ENCODE measurements at places on chromosomes 6 and 20. TPM values are rescaled to one million over a fixed set of nuclear protein-coding genes. Genes with fewer than 3 reads are reported as not detected.
A peak's percentile ranks its signal among the peaks of the same experiment; 100 is the strongest.

Gene SEMG2
- not detected for total RNA-seq

Gene SLC16A10
- total RNA-seq, result 13.5 TPM

Gene HLA-DQA1
- 8.6 TPM for total RNA-seq

GRCh38 chr6:73242001-73242400 is 16.7 kb upstream of the KHDC1L start:
- no peak for DNase-seq

DNA sequence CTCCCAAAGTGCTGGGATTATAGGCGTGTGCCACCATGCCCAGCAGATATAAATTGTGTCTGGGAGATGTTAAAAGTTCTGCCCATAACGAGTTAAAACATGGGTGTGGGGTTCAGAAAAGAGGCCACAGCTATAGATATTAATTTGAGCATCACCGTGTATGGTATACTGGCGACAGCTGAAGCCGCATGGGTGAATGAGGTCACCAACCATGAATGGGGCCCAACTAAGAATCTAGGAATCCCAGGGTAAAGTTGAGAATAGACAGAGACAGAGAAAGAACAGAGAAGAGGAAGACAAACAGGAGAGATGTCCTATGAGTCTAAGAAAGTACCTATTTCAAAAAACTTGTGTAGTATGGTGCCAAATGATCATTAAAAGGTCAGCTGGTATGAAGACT is 50.9 kb downstream of the ILRUN start:
- DNase-seq, result no peak

- no peak for DNase-seq
These were observed 52.6 kb downstream of the TRPC4AP start for GRCh38 chr20:35039846-35040489.

- peak; percentile 57 for DNase-seq
These were observed 40.5 kb downstream of the PIM1 start for GRCh38 chr6:37210313-37210968.

DNA sequence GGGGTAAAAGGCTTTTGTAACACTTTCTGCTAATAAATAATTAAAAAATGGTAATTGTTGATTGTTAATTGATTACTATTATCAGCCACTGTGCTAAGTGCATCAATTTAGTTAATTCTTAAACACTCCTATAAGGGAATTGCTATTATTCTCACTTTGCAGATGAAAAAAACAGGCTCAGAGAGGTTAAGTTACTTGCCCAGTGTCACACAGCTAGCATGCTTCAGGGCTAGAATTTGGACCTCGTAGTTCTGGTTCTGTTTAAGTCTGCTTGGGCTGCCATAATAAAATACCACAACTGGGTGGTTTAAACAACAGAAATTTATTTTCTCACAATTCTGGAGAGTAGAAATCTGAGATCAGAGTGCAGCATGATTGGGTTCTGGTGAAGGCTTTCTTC is 164.8 kb upstream of the TBX18 start:
- no peak for DNase-seq

Gene ADGB
- not detected for total RNA-seq

DNA sequence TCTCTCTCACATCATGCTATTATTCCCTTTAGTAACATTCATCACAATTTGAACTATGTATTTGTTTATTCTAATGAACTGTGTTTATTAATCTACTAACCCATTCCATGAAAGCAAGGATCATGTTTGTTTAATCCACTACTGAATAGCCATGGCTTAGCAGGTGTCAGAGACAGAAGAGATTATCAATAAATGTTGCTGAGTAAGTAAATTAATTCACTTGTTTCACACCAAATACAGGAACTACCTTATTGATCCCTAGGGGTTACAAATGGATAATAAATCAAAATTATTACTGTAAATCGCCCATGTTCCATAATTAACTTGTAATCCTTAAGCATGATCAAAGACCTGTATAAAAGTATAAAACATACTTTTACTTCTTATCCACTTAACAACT is 76.6 kb downstream of the PHIP start:
- no peak for DNase-seq

Gene BPIFA1
- not detected for total RNA-seq

- no peak for DNase-seq
These were observed 9.4 kb upstream of the AVP start for GRCh38 chr20:3093861-3094361.

Gene SLPI
- total RNA-seq, result 1.9 TPM

DNA sequence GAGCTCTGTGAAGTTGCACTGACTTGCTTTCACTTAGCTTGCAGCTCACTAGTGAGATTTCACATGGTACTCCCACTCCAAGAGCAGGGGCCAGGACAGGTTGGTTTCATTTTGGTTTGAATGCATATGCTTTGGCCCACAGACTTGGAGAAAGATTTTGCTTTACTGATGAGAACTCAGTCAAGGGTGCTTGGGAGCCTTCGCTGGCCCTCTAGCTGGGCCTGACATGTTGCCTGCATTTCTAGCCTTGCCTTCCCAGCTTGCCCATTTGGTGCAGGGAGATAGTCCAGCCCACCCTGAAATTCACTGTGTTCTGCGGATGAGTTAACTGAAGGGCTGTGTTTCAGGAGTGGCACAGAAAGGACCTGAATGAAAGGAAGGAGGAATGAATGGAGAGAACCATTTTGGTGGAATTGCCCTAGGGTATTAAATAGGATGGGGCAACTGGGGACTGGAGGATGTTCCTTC is 1.9 kb downstream of the SGK1 start:
- DNase-seq, result no peak

DNA sequence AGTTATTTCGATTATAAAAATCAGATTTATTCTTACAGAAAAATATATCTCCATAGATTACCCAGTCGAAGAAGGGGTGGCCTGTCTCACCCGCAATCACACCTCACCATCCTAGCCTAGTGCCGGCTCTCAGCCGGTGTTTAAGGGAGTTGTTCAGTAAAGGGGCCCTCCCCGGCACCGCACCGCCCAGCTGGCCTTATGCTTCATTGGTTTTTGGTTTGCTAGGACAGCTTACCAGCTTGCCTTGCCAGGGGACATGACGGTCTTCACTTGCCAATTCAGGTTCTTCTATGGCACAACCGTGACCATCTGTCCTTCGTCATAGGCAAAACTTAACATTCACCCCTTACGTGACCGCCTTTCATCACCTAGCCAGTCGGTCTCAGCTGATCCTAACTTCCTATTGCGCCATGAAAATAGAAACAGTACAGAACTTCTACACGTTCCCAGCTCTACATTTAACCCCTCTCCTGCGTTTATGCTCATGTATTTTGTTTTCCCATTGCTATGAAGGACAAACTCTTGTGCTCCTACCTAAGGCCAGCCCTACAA is 44.7 kb upstream of the SLC22A16 start:
- no peak for DNase-seq

Gene DEFB124
- total RNA-seq, result not detected

DNA sequence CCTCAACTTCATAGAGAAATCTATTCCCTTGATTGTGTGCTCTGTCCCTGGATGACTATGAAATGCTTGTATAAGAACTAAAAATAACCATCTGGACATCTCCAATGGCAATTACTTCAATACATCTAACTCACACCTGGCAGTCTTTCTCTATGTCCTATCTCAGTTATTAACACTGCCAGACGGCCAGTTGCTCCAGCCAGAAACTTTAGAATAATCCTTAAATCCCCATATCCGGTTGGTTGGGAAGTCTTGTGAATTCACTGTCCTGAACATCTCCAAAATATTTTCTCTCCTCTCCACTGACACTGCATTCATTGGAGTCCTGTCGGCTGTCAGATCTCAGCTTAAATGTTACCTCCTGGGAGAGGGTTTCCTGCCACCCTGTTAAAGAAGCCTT is 12.2 kb upstream of the LAMA2 start:
- DNase-seq, result no peak

- no peak for DNase-seq
These were observed 1.6 kb upstream of the LY86 start for GRCh38 chr6:6586671-6587526.

Gene BEND6
- total RNA-seq, result 64.8 TPM

Gene MUC21
- not detected for total RNA-seq

DNA sequence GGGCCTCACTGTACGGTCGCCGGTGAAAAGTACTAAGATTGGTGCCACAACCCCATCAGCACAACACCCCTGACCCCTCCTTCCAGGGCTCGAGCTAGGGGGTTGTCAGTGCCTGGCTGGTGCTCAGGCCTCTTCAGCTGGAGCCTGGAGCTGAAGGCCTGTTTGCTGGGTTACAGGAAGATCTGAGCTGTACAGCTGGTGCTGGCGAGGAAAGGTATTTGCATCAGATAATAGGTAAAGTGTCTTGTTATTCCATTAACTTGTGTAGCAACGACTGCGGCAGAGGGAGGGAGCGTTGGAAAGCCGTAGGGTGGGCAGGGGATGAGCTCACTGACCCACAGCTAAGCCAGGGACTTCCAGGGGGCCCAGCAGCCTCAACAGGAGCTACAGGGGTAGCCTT is 15.8 kb upstream of the SIRPA start:
- DNase-seq, result no peak

Gene CFAP61
- total RNA-seq, result 9.0 TPM

Gene LIN28B
- 1.9 TPM for total RNA-seq

- DNase-seq, result peak; percentile 61
These were observed 25.0 kb upstream of the ABT1 start for GRCh38 chr6:26571592-26572296.

DNA sequence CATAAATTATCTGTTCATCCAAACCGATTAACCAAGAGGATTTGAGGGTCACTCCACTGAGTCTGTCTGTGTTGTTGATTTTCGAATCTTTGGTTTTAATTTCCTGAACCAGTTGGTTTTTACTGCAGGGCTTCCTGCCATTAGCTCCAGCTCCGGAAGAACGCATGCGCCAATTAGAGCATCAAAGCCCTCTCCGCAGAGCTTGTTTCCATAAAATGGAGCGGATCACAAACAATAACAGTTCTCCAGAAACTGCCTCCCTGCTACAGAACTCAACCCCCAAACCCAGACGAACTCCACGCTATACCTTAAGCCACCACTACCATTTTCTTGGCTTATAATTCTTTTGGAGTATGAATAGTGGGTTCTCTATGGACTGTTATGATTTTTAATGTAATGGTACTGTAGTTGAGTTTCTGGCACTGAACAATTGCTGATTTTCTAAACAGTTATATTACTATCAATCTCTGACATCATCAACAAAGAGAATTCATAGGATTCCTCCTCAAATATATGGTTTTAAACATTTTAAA is 13.8 kb downstream of the TFAP2A start:
- no peak for DNase-seq

GRCh38 chr6:90469906-90470305 is 117.0 kb downstream of the MAP3K7 start:
- no peak for DNase-seq

Gene CPNE5
- 84.9 TPM for total RNA-seq

Data from dorsolateral prefrontal cortex (tissue), 122 donors.